Hematopoietic multipotent progenitor cell treated with erythropoietin and hydrocortisone succinate and interleukin-3 and kit ligand, for 4 days (in vitro differentiated cells): ENCODE measurements at places on chromosomes 5 and 9.

DNA sequence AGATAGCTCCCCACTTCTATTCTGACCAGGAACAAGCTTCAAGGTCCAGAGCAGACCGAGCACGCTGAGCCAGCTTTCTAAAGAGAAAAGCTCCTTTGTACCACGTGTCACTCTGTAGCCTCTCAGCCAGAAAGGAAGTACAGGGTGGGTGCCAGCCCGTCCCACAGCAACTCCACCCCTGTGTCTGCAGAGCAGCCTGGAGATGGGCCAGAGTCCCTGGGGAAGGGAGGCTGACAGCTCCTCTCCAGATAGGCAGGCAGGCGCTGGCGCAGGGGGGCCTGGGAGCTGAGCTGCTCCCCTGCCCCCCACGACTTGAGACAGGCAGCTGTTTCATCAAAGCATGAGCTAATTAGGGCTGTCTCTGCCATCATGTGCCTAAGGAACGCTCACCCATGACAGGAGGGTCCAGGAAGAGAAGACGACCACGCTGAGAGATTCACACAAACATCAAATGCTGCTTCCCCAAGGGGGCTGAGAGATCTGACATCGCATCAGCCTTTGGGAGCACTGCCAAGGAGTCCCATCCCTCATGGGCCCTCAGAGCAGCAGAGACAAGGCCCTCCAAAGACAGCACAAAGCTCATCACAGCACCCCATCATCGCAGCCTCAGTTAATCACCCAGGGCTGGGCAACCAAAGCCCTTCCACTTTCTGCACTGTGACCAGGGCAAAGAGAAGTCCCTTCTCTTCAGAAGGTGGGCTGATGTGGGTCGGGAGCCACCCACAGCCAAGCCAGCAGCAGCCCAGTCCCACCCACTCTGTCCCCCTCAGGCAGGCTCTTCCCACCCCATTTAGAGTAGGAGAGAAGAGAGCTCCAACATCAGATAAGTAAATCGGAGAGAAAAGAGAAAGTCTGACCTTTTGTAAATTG is 78.5 kb upstream of the LRRTM2 start:
- peak; percentile 94 for DNase-seq

DNA sequence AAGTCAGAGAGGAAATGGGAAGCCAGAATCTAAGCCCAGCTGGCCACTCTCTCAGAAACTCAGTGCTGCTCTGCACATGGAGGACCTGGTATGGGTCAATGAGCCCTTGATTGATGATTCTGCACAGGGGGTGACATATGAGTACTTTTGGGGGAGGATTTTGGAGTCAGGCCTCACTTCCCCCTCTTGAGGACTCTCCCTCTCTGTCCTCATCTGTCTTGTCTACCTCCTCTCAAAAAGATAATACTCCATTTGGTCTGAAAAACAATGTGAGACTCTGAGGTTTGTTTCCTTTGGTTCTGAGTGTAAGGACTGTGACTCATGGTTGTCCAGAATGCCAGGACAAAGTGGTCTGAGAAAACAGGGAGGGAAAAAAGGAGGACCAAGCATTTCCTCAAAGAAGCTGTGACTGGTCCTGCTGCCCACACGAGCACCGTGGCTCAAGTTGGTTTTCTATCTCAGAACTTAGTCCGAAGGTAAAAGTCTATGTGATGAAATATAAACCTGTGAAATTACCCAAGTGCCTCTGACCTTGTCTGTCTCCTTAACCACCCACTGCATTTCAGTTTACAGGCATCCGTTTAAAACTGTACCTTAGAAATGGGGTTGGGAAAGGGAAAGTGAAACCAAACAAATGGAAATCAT is 11.1 kb downstream of the TTC39B start:
- DNase-seq = peak; percentile 43

DNA sequence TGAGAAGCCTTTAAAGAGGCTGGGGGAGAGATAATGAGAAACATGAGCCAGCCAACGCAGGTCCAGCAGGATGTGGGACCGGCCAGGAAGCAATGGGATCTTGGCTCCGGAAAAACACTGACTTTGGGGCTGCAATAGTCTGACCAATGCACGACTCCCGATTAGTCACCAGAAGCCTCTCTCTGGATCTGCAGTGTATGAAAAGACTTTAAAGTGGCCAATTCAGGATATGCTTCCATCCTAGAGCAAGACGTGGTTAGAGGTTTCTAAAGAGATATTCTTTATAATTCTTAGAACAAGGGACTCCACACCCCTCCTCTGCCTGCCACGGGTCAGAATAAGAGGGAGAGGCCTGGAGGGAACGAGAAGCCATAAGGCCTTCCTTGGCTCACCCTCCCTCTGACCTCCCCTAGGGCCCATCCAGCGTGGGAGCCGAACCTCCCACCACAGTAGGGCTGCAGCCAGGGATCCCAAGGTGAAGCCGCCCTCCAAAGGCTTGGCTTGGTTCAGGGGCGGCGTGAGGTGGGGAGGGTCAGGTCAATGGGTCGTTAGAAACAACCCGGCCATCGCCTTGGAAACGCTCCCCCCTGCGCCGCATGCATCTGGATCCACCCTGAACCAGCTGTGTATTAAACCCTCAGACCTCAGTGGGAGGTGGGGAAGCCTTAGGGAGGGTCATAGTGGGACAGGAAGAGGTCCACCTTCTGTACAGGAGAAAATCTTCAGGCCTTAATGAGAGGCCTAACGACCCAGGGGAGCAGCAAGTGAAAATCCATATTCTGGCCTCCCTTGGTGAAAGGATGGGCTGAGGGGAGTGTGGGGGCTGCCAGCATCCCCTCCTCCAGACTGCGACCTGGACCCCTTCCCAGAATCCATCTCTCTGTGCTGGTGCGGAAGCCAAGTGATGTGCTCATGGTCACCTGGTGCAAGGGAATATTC is 11.1 kb downstream of the FGF1 start:
- no peak for DNase-seq

GRCh38 chr9:33868440-33868973 is 51.5 kb downstream of the UBE2R2 start:
- no peak for DNase-seq

- peak; percentile 75 for DNase-seq
These were observed 20.5 kb downstream of the SWI5 start for GRCh38 chr9:128296340-128297220.

DNA sequence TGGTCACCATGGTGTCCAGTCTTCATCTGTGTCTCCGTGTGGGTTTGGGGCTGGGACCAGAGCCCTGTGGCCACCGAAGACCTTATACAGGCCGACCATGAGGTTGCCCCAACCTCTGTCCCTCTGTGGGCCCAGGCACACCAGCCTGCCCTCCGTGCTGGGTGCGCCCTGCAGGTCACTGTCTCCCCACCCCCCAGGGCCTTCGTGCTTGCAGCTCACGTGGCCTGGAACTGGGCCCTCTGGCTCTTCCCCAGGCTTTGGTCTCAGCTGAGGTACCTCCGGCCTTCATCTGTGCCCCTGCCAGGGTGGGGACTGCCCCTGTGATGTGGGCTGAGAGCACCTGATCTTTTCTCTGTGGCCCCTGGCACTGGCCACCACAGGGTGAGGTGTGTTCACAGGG is 92.1 kb downstream of the RXRA start:
- DNase-seq = no peak

DNA sequence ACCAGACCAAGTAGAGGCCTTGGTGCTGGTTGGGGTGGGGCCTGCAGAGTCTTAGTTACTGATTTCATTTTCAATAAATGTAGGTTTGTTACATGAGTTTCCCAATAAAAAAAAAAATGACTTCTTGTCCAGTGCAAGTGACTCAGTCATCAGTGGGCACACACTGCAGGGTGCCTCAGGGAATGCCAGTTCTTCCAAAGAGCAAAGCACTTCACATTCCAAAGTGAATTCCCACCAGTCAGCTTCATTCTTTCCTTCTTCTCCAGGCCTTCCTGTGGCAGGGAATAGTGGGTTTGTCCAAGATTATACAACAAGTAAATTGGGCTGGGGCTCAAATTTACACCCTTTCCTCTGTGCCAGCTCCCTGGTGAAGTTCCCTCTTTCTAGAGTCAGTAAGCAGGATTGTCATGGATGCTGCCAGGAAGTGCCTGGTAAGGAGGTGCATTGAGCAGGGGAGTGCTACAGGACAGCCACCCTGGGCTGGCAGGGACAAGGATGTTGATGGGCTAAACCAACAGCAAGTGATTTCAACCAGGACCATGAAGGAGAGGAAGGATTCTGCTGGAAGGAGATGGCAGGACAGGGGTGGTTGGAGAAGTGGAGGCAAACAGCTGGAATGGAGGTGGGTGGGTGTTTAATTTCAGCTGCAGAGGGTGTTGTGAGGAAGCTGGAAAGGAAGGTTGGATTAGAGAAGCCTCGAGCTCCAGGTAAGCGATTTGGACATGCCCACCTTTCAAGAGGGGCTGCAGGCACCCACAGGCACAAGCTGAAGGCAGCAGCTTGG is 3.7 kb upstream of the B4GALT7 start:
- DNase-seq = no peak

DNA sequence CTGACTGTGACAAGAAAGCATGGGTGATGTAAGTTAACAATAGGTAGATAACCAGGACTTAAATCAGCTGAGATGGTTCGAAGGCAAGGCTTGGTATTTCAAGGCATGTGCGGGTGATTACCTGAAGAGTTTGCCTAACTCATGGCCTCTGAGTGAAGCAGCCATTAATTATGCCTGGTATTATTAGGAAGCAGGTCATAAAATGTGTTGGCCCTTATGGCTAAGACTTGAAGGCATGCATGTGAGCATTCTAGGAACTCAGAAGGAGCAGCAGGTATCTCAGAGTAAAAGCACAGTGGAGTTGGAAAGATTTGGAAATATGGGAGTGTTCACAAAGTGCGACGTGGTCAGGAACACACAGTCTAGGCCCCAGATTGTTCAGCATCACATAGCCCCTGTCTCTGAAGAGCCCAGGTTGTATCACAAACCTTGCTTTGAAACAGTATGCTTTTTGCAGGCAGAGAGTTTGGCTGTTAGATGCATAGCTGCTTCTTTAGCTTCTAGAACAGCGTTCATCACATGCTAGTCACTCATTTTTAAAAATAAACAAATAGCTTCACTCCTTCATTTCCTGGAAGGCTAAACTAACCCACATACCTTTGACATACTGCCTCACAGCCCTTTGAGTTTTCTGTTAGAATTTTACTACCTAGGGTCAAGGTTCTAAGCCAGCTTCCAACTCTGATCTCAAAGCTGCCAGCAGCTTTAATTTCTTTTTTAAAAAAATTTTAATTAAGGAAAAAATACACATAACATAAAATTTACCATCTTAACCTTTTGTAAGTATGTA is 2.1 kb downstream of the HEXB start:
- no peak for DNase-seq

GRCh38 chr9:132008184-132008803 is 71.4 kb downstream of the MED27 start:
- DNase-seq = no peak

- DNase-seq = no peak
These were observed 4.6 kb upstream of the CDC37L1 start for GRCh38 chr9:4674783-4675182.

DNA sequence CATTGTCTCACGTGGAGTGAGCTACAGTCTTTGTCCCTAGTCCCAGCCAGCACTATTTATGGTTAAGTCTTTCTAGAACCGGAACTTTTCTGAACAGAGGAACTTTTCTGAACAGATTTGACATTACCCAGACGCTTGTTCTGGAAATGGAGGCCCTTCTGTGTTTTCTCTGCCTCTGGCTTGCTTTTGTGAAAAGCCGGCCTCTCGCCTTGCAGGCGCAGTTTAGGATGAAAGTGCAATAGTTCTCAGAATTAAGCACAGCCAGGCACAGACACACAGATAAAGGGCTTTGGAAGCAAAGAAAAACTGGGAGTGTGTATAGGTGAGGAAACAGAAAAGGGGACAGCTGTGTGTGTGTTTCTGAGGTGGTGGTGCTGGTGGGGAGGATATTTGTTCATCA is 5.9 kb downstream of the GDNF start:
- DNase-seq = no peak

- DNase-seq = no peak
These were observed 68.0 kb upstream of the POU5F2 start for GRCh38 chr5:93809430-93809829.

GRCh38 chr9:117868594-117868993 is 164.4 kb downstream of the TLR4 start:
- DNase-seq = no peak

GRCh38 chr5:92559781-92560180 is 1021.2 kb downstream of the NR2F1-AS1 start:
- no peak for DNase-seq

DNA sequence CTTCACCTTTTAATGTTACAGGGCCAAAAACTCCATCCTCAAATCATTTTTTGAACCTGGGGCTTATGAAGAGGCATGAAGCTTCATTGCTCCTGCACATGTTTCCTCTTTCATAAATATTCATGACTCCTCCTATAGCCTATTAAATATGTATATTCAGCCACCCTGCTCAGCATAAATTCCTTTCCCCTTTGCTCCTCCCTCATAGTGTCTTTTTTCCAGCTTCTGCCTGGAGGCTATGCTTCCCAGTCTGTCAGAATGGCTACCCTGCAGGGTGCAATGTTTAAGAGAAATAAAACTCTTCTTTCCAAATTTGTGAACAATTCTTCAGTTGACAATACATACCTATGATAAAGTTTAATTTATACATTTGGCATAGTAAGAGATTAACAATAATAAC is 1082.9 kb upstream of the CDH18 start:
- no peak for DNase-seq

DNA sequence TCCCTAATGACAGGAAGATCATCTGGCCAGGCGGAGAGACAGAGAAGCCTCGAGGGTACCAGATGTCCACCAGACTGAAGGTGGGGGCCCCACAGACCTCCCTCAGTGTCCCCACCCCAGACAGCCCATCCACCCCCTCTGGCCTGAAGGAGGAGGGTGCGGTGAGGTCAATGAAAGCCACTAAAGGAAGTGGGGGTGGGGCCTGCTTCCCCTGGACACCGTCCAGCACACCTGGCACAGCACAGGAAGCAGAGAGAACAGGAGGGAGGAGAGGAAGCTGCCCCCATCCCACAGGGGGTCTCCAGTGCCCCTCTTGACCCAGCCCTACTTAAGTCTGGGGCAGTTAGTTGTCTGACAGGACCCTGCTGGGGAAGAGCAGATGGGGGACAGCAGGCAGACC is 11.2 kb downstream of the LRRC26 start:
- no peak for DNase-seq

DNA sequence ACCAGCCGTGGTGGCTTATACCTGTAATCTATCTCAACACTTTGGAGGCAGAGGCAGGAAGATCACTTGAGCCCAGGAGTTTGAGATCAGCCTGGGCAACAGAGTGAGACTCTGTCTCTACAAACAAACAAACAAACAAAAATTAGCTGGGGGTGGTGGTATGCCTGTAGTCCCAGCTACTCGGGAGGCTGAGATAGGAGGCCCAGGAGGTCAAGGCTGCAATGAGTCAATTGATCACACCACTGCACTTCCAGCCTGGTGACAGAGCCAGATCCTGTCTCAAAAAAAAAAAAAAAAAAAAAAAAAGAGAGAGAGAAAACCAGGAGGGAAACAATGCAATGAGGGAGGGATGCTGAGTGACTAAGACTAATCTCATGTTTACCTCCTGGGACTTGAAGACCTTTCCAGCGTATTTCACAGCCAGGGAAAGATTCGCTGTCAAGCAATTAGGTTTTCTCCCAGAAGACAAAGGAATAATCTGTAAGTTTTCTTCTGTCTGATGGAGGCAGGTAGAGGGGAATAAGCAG is 51.1 kb upstream of the MIER3 start:
- no peak for DNase-seq
